ENCODE measurements at places on chromosomes 6 and 20.

- peak; percentile 88 for DNase-seq
Observed at GRCh38 chr6:72182337-72183246, 296.2 kb downstream of the RIMS1 start.

DNA sequence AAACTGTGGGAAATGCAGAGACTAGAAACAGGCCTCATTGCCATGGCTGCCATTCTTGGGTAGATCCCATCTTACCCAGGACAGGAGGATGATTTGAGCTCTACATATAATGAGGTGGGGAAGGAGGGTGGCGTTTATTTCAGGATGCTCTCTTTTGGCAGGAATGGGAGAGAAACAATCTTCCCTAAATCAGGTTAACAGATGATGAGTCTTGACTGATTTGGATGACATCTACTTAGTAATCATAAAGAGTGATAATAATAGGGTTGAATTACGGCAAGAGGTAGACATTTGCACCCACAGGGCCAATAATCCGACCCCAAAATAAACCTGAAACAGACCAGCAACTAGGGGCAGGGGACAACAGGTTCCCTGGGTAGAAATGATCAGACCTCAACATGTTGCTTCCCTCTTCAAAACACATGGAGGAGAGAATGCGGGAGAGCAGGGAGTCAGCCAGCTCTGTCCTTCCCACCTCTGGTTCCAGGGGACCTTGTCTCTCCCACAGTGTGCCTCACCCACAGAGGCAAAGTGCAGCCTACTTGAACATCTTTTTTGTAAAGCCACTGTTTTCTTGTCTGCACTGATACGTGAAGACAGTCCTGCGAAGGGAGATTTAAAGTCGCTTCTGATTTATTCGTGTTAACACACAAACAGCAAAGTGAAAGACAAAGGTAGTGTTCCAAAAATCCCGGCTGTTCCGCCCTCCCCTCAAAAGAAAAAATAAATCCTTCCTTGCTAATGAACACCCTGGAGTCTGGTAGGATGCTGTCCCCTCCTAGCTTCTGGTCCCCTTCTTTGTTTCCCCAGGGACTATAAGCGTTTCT, 3.9 kb downstream of the FOXQ1 start:
- no peak for DNase-seq

GRCh38 chr6:1481286-1481685, 91.9 kb downstream of the FOXF2 start:
- peak; percentile 71 for DNase-seq

- DNase-seq, result no peak
Observed at GRCh38 chr6:148770408-148771211, 23.8 kb downstream of the UST start.

All from islet precursor cell (in vitro differentiated cells).